ENCODE measurements at places on chromosomes 7 and 10. TPM values are rescaled to one million over a fixed set of nuclear protein-coding genes. Genes with fewer than 3 reads are reported as not detected.

Gene SVOPL
- total RNA-seq = not detected

Gene PRR15
- total RNA-seq = not detected

Gene YKT6
- 137 TPM for total RNA-seq

Gene NDUFB8
- 197 TPM for total RNA-seq

Gene LMOD2
- not detected for total RNA-seq

Gene KCNMA1
- 50.7 TPM for total RNA-seq

Gene UCMA
- not detected for total RNA-seq

Gene A1CF
- total RNA-seq = not detected

Gene PGAM2
- total RNA-seq = not detected

Gene MACROH2A2
- total RNA-seq = 15.0 TPM

Gene NKX2-3
- total RNA-seq = 1.2 TPM

Gene CSGALNACT2
- 15.4 TPM for total RNA-seq

Gene TFR2
- not detected for total RNA-seq

Gene AKR1C3
- total RNA-seq = 120 TPM

Gene LDB3
- total RNA-seq = 0.31 TPM

Gene C10orf105
- total RNA-seq = not detected

Gene GOLGA7B
- 1.2 TPM for total RNA-seq

Gene MEOX2
- total RNA-seq = not detected

Gene LIPN
- total RNA-seq = not detected

Gene BTBD16
- total RNA-seq = not detected

Gene ARMH3
- total RNA-seq = 6.0 TPM

Gene C10orf67
- not detected for total RNA-seq

Gene ABCB4
- total RNA-seq = not detected

Gene ACTL6B
- total RNA-seq = not detected

Gene STRA8
- total RNA-seq = not detected

Gene GHRHR
- not detected for total RNA-seq

Gene VWC2
- not detected for total RNA-seq

Gene NPFFR1
- not detected for total RNA-seq

Gene PNLIPRP1
- total RNA-seq = not detected

Gene MYL10
- total RNA-seq = not detected

Gene GSTO2
- total RNA-seq = 0.38 TPM

Gene LLCFC1
- total RNA-seq = not detected

Gene DEPP1
- total RNA-seq = 2.2 TPM

Gene PLEKHS1
- total RNA-seq = not detected

Gene CFAP69
- total RNA-seq = 2.1 TPM

Gene CDH23
- total RNA-seq = 0.29 TPM

Gene NEUROD6
- not detected for total RNA-seq

Gene GSAP
- 9.6 TPM for total RNA-seq

Gene ARF5
- total RNA-seq = 183 TPM

Gene MRLN
- not detected for total RNA-seq

Gene WIPF3
- total RNA-seq = not detected

Gene SLC29A3
- total RNA-seq = 1.9 TPM

Gene GRID2IP
- total RNA-seq = 0.22 TPM
